T follicular helper cell (primary cell): ENCODE measurements at places on chromosomes 6 and 20.

DNA sequence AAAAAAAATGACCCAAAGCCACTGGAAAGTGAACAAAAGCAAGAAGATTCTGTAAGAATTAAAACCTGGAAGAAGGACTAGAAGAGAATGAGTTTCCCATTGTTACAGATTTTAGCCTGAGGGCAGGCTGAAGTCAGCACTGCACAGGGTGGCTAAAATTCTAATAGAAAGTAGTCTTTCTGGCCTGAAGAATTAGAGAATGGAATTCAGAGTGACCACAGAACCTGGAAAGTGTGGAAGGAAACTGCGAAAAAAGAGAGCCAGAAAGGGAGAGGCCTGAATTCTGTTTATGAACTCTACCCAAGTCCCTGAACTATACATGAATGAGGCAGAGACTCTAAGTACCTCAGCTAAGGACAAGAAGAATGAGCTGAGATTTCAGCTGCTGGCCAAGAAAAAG lies 38.9 kb upstream of the FILIP1 start:
- DNase-seq = no peak

DNA sequence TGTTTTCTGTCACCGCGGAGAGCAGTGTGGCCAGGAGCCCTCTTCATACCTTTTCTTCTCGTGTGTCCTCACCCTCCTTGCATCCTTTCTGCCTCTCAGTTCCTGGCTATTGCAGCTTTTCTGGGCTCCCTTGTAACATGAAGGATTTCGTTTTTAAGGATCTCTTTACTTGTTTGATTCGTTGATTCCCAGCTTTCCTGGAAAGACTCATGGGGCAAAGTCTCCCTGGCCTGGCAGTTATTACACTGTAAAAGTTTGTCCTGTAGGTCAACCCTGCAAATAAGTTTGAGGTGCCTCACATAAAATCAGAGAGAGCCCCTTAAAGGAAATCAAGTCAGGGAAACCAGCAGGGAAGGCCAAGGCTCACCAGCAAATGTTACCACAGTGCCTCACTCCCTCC lies 70.1 kb downstream of the ISM1 start:
- DNase-seq = no peak

DNA sequence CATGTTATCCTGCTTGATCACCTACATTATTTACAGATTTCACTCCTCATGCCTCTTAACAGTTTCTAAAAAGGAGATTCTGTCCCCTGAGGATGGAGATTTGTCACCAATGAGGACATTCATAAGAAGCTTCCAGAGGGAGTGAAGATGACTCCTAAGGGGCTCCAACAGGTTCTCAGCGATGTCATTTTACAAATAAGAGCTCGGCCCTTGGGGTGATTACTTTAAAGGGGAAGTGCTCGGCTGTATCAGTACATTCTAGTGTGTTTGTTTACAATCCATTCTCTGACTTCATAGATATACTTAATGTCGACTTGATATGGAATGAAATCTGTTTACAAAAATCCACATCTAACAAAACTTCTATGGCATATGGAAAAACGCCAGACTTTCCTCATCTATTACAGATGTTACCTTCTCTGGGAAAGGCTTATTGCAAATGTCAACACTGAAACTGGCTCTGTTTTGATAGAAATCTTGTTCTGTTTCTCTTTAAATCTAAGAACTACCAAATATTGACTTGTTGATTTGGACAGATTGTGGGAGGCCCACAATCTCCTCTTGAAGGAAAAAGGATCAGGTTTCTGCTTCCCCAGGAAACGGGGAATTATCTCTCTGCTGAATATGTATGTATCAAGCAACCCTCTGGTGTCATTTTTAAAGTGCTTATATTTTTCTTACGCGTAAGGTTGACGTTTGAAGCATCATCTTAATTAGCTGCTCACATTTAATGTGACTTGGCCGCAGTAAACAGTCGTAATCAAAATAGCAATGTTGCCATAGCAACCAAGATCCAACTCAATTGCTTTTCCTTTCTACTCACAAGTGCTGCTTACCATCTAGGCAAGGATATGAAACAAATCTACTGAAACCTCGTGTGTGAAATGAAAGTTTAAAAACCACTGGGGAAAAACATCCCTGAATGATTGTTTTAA lies 95.7 kb downstream of the SHLD1 start:
- peak; percentile 33 for DNase-seq

GRCh38 chr6:5250911-5251310 lies 9.8 kb downstream of the LYRM4 start:
- no peak for DNase-seq

DNA sequence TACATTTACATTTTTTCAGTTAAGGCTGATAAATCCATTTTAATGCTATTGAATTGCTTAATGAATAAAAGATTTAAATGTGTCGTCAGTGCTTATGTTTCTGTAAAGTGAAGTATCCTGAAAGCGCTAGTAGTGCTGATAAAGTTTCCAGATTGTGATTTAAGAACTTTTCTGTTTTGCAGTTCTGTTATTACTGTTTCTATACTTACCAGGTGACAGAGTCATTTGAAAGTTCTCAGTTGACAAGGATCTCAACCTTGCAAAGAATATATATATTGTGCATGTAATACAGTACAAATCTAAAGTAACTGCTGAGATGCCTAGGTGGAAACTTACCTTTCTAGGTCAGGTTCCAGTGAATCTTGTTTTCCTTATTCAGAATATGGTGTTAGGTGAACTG lies 201.8 kb downstream of the ARID1B start:
- no peak for DNase-seq

GRCh38 chr20:13790708-13791107 lies 5.9 kb downstream of the NDUFAF5 start:
- no peak for DNase-seq

DNA sequence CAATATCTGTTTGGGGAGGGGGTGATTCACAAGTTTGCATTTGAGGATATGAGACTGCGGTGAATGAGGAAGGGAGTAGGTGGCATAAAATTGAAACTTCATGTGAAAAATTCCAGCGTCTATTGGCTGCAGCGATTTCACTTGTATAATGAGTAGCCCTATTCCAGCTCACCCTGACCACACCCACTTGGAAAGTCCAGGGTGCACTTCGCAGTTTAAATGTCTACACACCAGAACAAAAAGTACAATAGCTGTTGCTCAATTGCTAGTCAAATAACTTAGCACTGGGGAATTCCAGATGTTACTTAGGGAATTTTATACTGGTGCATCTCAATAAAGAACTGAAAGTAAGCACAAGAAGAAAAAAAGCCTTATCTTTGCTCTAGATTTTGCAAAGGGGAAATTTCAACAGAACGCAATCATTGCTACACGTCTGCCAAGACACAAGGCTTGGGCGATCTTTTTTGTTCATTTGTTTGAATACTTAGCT lies 6.3 kb downstream of the TNFAIP3 start:
- DNase-seq = no peak

GRCh38 chr20:2136275-2136674 lies 34.6 kb downstream of the STK35 start:
- no peak for DNase-seq

DNA sequence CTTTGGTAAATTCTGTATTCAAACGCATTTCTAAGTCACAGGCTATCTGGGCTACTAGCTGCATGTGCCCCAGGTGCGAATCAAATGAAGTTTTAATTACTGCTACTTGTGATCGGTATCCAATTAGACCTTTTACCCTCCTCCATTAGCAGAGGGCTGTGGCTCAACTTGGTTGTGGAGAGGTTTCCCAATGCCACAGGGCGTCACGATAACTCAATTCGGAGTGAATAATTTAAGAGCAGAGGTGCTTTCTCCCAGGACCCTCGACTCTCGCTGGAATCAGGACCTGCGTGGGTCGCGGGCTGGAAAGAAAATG lies 640 bp downstream of the SAYSD1 start:
- DNase-seq = no peak

DNA sequence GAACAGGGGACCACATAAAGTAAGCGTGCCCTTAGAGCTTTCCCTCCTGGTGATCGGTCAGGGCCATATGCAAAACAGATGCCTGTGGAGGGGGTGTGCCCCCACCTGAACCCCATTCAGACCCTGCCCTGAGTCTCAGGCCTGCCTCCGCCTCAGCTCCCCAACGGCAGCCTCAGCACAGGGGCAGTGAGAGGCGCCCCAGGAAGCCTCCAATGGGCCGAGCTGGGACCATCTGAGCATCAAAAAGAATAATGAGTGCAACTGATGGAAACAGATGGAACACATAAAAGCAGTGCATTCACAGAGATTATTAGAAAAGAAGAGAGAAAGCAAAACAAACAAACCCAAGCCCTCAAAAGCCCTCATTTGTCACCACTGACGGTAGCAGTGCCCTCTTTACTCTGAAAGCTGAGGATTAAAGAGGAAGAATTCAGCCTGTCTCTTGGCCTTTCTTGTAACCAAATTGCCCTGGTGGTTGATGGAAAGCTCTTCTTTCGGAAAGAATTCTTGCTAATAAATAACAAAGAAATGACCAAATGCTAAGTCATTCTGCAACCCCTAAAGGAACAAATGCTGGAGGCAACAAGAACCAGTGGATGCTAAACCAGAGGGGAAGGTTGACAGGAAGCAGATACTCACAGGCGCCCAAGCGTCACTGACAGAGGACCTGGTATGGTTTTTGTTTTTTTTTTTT lies 6.8 kb downstream of the ADISSP start:
- DNase-seq = no peak

GRCh38 chr6:169897601-169898358 lies 146.4 kb downstream of the ERMARD start:
- no peak for DNase-seq

GRCh38 chr20:3315136-3315535 lies 76.1 kb upstream of the SLC4A11 start:
- DNase-seq = no peak

DNA sequence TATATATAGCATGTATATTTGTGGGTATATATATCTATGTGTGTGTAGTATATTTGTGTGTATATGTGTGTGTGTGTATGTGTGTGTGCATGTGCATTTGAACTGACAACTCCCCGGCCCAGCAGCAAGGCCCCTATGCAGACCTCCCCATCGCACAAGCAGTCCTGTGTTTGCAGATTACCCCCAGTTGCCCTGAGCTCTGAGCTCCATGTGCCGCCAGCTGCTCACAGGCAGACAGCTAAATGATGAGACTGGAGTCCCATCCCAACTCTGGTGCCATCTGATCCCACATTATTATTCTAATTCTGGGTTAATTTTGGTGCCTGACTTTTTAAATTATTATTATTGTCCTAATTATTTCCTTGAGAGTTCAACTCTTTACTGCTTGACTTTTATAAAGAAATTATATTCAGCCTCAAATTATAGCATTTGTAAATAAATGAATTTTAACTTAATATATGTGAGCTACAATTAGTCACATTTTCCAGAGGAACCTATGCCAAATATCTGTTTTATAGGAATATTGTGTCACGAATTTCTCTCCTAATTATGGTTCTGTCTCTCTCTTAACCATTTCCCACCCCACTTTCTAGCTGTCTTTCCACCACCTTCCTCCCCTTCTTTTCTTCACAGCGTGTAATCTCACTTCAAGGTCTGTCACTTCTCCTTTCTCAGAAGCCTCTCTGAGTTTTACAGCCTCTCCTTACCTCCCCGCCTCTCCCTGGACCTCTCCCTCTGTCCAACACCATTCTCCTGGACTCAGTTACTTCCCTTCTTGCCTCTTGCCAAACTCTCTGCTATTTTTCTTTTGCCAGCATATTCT lies 90.6 kb upstream of the SYNDIG1 start:
- DNase-seq = no peak

- no peak for DNase-seq
These were observed 183.6 kb downstream of the EPHA7 start for GRCh38 chr6:93235775-93236174.

- no peak for DNase-seq
These were observed 16.2 kb upstream of the C6orf118 start for GRCh38 chr6:165325609-165326008.

- DNase-seq = no peak
These were observed 681.0 kb upstream of the GJE1 start for GRCh38 chr6:141451511-141452353.

GRCh38 chr6:40210628-40211056 lies 276.4 kb upstream of the MOCS1 start:
- DNase-seq = no peak

DNA sequence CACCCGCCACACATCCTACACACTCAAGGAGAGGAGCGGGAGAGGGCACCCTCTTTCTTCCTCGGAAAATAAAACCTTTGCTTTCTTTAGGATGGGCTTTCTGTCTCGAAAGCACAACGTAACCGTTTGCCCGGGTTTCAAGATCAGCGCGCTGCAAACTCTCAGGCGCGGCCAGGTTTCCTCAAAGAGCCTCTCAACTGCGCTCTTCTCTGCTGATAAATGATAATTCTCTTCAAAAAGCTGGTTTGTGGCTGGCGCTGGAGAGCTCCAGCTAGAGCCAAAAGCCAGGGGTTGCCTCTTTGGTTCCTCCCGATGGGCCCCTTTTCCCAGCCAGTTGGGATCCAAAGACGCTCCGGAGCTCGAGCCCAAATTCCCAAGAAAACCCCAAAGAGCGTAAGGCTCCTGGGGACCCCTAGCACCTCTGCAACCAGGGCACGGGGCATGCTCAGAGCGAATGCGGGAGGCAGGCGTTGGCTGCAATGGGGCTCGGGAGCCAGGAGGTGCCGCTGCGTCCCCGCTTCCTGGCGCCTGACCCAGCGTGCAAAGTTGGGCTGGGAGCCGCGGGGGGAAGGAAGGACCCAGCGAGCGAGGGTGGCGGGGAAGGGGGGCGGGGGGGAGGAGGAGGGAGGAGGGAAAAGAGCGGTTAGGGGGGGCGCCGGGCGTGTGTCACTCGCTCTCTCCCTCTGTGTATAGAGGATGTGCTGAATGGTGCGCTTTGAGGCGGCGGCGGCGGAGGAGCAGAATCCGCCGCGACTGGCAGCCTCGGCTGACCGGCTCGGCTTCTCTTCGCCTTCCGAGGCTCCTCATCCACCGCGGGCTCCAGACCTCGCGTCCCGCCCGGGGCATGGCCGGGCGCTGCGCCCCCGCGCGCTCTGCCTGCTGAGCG lies at the start of gene PLCB1:
Gene PLCB1, plus strand, starts transcription at position 669 of the 886 bp plus-strand sequence. CDS start 386 bp downstream, outside the sequence.
- DNase-seq = peak; percentile 38

- DNase-seq = no peak
These were observed 27.6 kb downstream of the PRND start for GRCh38 chr20:4749326-4749725.

- DNase-seq = no peak
These were observed 256.5 kb upstream of the RREB1 start for GRCh38 chr6:6851059-6851948.

DNA sequence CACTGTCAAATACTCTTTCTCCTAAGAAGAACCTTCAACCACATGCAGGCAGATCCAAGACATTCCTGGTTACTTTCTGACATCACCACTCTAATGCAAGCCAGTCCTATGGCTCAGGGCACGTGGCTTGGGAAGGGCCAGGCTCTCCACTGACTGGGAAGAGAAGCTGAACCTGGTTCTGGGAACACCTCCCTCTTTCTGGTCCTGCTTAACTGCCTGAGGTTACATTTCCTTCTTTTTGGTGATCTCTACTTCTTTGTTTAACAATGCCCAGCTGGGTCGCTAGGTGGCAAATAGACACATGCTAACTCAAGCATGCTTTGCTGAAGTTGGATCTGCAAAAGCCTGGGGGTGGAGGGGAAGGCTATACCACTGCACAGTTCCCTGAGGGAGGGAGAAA lies 249.8 kb downstream of the GMDS start:
- no peak for DNase-seq

DNA sequence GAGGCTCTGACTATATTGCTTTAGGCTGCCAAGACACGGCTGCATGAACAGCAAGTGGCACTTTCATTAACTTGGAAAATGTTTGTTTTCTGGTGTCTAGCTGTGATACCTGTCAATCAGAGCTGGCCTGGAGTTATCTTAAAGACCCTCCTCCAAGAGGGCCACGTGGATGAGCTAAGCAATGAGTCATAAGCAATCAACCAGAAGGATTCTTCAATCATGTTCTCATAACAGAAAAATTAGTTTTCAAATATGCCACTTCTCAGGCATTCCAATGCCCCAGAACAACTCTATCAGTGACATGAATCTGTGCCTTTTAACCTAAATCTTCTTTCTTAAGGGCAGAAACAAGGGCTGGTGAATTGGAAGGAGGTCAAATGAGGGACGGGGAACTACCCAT lies 283.0 kb downstream of the HTR1B start:
- DNase-seq = no peak
